Stimulated activated CD4-positive, alpha-beta T cell treated with anti-CD3 and anti-CD28 coated beads, Interleukin-1b, Interleukin-23, amount 100 ng/mL, for 4 hours (primary cell): ENCODE measurements at places on chromosomes 16 and 17.

- no peak for DNase-seq
Measured at GRCh38 chr16:67857547-67858233, 10.2 kb upstream of the CENPT start.

GRCh38 chr17:63442549-63443035 lies 3.5 kb downstream of the CYB561 start:
- DNase-seq, result no peak

DNA sequence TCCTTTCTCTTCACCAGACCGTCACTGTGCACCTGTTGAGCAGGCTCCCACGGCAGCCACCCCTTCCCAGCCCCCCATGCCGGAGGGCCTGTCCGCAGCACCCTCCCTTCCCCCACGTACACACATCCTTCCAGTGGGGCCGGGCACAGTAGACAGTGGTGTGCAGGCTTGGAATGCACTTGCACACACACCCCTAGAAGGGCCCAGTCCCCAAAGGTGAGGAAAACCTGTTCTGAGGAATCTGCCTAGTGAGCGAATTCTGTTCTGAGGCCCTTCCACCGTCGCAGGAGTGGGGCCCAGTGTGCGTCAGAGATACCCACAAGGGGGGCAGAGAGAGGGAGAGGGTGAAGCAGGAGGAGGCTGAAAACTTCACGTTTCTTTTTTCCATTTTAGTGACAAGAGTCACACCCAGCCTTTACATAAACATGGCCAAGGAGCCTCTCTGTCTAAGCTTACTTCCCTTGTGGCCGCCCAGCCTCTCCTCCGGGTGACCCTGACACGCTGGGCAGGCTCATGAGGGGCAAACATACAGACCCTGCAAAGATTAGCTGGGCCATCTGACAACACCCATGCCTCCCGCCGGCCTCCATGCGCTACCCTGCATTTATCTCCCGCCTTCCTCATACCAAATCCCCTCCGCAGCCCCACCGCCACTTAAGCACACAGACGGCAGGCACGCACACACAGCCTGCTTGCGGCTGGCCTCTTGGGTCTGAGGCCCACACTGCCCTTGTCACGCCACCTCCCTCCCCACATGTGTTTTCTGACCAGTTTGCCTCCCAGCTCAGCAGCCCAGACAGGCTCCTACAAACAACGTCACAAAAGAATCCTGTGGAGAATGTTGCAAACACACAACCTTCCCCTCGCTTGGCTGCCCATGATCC lies 1.8 kb downstream of the ZBTB4 start:
- DNase-seq, result no peak

DNA sequence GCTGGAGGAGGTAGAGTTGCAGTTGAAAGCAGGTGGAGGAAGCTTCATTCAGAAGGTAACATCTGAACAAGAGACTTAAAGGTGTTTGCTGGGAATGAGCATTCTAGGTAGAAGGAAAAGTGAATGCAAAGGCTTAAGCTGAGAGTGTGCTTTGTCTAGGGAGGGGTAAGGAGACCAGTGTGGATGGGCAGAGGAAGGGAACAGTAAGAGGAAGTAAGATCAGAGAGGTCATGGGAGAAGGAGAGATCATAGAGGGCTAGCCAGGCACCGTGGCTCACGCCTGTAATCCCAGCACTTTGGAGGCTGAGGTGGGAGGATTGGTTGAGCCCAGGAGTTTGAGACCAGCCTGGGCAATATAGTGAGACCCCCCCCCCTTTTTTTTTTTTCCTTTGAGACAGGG lies 3.3 kb downstream of the STX4 start:
- no peak for DNase-seq

DNA sequence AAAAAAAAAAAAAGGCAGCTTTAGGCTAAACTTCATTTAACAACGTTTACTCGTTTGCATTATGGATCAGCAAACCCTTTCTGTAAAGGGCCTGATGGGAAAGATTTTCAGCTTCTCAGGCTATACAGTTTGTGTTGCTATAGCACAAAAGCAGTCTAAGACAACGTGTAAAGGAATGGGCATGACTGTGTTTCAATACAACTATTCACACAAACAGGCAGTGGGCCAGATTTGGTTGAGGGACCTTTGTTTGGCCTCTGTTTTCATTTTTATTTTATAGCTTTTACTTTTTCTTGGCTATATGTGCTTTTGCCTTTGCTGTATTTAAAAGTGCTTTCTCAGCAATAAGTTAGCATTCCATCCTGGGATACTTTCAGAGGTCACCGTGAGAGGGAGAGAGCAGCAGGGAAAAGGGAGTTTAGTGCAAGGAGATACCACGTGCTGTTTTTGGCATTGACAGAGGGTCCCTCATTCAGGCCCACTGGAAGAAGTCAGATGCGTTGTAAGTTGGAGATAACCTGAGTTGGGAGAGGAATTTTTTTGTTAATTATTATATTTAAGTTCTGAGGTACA lies 335.6 kb downstream of the UTP18 start:
- DNase-seq, result no peak

DNA sequence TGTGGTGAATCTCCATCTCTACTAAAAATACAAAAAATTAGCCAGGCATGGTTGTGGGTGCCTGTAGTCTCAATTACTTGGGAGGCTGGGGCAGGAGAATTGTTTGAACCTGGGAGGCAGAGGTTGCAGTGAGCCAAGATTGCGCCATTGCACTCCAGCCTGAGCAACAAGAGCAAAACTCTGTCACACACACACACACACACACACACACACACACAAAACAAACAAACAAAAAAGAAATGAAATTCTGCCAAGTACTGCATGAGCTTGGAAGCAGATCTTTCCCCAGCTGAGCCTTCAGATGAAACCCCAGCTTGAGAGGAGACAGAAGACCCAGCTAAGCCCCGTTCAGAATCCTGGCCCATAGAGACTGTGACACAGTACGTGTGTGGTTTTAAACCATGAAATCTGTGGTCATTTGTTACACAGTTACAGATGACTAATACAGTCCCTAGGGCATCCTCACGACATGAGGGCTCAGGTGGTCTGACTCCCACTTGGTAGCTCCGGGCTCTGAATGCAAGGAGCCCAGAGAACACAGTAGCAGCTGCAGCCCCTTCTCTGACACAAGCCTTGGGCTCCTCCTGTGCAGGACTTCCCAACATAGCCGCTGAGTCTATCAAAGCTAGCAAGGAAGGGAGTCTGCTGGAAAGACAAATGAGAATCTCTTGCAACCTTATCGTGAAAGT lies 132.8 kb downstream of the SEC14L1 start:
- DNase-seq, result no peak

DNA sequence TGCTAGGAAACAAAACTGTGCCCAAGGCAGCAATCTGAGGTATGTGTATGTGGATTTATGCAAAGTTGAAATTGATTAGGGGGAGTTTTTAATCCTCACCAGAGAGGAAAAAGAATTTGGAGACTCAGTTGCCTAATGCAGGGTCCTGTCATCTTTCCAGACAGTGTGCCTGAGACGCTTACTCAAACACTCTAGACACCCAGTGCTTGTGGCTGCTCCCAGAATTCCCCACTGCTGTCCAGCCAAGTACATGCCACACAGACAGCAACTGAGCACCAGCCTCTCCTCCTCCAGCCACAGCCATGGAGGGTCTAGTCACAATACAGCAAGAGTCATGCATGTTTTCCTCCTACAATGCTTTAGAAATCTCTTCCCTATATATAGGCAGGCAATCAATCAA lies 118.1 kb downstream of the HIC1 start:
- DNase-seq, result no peak

DNA sequence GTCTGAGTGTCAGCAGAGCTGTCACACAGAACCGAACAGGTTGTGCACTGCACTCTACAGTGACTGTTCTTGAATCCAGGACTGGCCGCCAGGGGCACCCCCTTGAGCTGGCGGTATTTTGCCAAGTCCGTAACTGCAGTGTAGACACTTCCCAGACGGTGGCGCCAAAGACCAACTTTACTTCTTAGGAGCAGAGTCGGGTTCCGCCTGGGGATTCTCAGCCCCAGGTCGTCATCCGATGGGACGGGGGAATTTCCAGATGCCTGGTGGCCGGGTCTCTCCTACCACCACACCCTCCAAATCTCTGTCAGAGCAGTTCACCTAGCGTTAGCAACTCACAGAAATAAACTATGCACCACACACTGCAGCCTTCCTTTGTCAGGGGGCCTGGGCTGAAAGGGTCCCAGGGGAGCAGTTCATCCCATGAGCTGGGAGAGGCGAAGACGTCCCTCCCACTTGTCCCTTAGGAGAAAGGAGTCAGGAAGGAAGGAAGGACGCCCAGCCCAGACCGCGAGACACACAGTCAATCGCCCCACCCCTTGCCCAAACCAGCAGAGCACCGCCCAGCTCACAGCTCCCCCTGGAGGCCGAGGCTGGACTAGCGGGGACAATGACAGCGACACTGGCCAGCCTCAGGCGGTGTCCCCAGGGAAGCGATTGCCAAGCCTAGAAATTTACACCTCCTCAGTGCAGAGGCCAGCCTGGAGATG lies 7.4 kb upstream of the RIPOR1 start:
- DNase-seq, result peak; percentile 97

DNA sequence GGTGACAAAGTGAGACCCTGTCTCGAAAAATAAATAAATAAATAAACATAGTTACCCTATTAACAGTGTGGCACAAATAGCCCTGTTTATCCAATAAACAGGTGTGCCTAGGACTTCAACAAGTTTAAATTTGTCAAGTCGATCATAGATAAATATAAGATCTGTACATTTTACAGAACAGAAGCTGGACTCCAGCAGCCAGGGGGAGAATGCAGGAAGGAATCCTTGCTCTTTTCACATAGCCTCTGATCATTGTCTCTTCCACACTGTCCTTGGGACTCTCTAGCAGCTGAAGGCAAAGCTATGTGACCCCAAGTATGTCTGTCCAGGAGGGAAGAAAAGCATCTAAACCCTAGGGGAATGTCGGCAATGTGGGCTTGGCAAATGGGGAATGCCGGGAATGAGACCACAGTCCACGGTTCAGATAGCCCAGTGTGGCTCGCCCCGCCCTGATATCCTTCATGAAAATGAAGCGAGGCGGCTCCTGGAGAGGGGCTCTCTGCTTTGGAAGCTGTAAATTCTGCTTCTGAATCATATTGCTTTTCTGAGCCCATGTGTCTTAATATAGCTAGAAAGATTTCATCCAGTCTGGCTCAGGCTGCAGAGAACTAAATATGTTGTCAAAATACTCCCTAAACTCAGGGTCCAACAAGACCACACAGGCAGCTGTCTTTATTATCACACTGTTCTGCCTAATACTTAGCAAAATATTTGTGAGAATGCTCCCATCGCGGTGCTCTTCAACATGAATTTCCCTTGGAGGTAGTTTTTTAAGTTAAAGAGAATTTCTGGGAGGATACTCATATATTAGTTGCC lies 24.9 kb upstream of the GRB2 start:
- no peak for DNase-seq

GRCh38 chr17:72569148-72569946 lies 448.5 kb downstream of the SOX9 start:
- DNase-seq, result no peak
